ENCODE measurements at places on chromosomes 7 and 10.

- H3K27me3 ChIP-seq, result no peaks in the 10 kb centered on the region
- H3K4me3 ChIP-seq, result no peak overlapping the region
- peaks cover 9% of the 10 kb centered on the region for H3K4me1 ChIP-seq
- DNase-seq, result no peak
- no peaks in the 10 kb centered on the region for H3K36me3 ChIP-seq
Observed at GRCh38 chr7:54796150-54796549, 37.1 kb upstream of the SEC61G start.

DNA sequence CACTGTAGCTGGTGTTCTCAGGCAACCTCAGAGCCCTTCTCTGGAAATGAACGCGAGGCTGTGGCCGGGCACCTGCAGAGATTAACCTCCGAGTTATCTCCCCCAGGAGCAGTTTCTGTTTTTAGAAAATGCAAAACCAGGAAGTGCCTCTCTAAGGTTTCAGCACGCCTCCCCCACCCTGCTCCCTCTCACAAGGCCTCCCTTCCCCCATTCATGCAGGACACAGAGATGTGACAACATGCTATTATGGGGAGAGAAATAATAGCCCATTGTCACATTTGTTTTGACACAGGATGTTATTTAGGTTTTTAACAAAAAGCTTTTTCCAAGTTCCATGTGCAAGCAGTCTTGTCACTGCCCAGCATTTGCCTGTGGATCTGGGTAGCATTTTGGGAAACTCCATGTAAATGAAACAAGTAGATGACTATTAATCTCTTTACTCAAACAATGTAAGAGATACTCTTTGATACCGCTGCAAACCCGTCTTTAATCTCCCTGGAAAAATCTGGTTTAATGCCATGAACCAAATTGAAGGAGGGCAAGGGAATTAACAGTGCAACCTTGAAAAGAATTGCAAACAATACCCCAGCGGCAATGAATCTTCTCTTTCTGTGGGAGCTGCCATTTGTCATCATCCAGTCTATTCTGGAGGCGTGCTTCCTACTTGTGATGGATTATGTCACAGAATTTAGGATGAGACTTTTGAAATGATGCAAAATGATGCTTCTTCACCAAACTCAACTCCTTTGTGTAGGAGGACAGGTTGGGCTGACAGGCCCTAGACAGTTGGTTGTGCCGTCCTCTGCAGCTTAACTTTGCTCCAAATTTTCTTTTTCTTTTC lies 86.5 kb upstream of the NMT2 start:
- peaks cover 53% of the 10 kb centered on the region for H3K27me3 ChIP-seq
- no peaks in the 10 kb centered on the region for H3K4me1 ChIP-seq
- DNase-seq, result no peak
- no peak overlapping the region for H3K4me3 ChIP-seq
- H3K27ac ChIP-seq, result no peak overlapping the region
- no peaks in the 10 kb centered on the region for H3K36me3 ChIP-seq

DNA sequence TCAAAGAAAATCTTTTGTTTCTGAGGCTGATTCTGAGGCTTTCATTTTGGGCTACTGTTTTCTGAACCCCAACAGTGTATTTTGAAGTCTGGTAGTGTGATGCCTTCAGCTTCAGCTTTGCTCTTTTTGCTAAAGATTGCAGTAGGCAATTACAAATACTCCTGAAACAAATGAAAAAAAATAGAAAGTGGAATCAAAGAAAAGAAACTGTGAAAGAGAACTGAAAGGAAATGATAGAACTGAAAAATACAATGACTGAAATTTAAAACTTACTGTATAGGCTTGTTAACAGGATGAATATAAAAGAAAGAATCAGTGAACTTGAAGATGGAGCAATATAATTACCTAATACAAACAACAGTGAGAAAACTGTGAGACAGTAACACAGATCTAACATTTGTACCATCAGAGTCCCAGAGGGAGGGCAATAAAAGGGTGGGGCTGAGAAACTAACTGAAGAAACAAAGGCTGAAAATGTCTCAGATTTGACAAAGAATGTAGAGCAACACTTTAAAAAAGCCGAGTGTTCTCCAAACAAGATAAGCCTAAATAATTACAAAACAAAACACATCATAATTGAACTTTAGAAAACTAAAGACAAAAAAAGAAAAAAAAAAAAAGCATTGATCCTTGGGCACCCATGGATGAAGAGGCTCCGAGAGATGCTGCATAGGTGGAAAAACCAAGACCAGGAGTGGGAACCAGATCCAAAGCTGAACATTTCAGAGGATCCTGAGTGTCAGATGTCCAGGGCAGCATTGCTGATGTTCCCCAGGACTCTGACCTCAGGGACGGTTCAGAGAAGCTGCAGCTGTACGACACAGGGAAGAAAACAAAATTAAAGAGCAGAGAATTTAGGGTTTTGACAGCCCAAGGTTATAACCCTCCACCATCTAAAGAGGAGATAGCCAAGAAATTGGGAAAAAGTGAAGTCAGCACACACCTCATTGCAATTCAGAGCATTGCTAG lies 223.2 kb upstream of the IGFBP3 start:
- no peak overlapping the region for H3K27ac ChIP-seq
- no peaks in the 10 kb centered on the region for H3K27me3 ChIP-seq
- no peak overlapping the region for H3K4me3 ChIP-seq
- H3K4me1 ChIP-seq, result peaks cover 45% of the 10 kb centered on the region
- no peaks in the 10 kb centered on the region for H3K36me3 ChIP-seq
- DNase-seq, result no peak

DNA sequence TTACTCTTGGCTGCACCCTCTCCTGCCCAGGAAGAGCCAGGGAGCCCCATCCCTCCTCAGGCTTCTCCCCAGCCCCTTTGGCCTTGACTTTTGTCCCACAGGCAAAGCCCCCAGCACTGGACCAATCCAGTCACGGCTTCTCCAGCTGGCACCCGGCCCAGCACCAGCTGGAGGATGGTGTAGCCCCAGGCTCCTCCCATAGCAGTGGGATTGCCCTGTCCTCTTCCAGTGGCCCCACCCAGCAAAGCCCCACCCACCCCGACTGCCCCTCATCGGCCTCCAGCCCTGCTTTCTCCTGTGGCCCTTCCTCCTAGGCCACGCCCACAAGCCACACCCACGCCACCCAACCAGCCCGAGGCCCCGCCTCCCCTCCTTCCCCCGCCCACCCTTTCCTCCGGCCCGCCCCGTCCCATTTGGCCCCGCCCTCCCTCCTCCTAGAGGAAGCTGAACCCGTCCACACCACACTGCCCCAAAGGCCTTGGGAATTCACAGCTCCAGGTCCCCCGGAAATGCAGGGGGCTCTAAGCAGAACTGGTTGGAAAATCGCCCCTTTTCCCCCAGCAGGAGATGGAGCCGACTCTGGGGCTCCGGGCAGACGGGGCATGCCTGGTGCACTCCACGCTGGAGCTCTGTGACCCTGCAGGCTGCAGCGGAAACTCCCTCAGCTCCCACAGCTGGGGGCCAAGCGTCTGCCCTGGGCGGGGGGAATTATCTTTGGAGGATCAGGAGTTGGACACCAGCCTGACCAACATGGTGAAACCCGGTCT lies 25.2 kb downstream of the GET4 start:
- no peak overlapping the region for H3K4me3 ChIP-seq
- H3K27me3 ChIP-seq, result peaks cover 21% of the 10 kb centered on the region
- DNase-seq, result peak; percentile 82
- H3K36me3 ChIP-seq, result peaks cover 79% of the 10 kb centered on the region
- H3K27ac ChIP-seq, result no peak overlapping the region

- no peak overlapping the region for H3K4me3 ChIP-seq
- no peak for DNase-seq
- H3K36me3 ChIP-seq, result no peaks in the 10 kb centered on the region
- H3K27ac ChIP-seq, result no peak overlapping the region
- H3K4me1 ChIP-seq, result peaks cover 12% of the 10 kb centered on the region
- no peaks in the 10 kb centered on the region for H3K27me3 ChIP-seq
Observed at GRCh38 chr7:27299861-27300260, 57.3 kb downstream of the EVX1 start.

- no peaks in the 10 kb centered on the region for H3K4me1 ChIP-seq
- H3K4me3 ChIP-seq, result no peak overlapping the region
- no peak overlapping the region for H3K27ac ChIP-seq
- H3K36me3 ChIP-seq, result no peaks in the 10 kb centered on the region
- H3K27me3 ChIP-seq, result no peaks in the 10 kb centered on the region
- no peak for DNase-seq
Observed at GRCh38 chr7:95840953-95841950, 68.9 kb downstream of the DYNC1I1 start.

GRCh38 chr7:47817917-47818316 lies 130.3 kb downstream of the PKD1L1 start:
- peaks cover 3% of the 10 kb centered on the region for H3K36me3 ChIP-seq
- peak; percentile 27 for DNase-seq
- peaks cover 23% of the 10 kb centered on the region for H3K4me1 ChIP-seq
- H3K4me3 ChIP-seq, result no peak overlapping the region

DNA sequence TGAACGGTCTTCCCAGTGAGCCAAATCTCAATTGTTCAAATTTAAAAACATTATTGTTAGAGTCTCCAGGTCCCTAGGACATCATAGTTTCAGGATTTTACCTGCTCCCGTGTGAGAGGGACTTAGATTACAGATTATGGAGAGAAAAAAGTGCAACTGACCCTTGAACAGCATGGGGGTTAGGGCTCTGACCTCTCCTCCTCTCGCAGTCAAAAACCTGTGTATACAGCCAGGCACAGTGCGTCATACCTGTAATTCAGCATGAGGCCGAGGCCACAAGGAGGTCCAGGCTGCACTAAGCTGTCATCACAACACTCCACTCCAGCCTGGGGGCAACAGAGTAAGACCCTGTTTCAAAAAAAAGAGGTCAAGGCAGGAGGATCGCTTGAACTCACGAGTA lies 25.5 kb downstream of the BAZ1B start:
- DNase-seq, result no peak
- no peaks in the 10 kb centered on the region for H3K4me1 ChIP-seq
- H3K4me3 ChIP-seq, result no peak overlapping the region
- no peak overlapping the region for H3K27ac ChIP-seq
- no peaks in the 10 kb centered on the region for H3K27me3 ChIP-seq
- peaks cover 34% of the 10 kb centered on the region for H3K36me3 ChIP-seq

DNA sequence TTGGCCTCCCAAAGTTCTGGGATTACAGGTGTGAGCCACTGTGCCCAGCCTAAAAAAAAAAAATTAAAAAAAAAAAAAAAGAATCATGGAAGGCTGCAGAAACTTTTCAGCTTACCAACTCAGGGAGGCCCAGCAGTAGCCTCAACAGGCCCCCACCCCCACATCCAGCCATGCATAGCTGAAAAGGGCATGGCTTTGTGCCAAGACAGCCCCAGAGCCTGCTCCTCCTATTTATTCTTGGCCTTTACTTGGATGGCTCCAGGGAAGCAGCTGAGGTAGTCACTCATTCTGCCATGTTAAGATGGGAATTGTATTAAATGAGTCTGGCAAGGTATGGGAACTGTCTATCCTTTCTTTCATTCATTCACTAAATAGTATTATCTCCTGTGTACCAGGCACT lies 13.7 kb upstream of the CNNM2 start:
- no peak for DNase-seq
- no peak overlapping the region for H3K27ac ChIP-seq
- no peaks in the 10 kb centered on the region for H3K36me3 ChIP-seq
- H3K4me1 ChIP-seq, result no peaks in the 10 kb centered on the region
- H3K4me3 ChIP-seq, result no peak overlapping the region

GRCh38 chr10:125756853-125757487 lies 18.7 kb downstream of the MMP21 start:
- H3K36me3 ChIP-seq, result peaks cover 13% of the 10 kb centered on the region
- no peaks in the 10 kb centered on the region for H3K4me1 ChIP-seq

GRCh38 chr7:35446091-35446490 lies 192.2 kb upstream of the TBX20 start:
- H3K27ac ChIP-seq, result no peak overlapping the region
- peaks cover 43% of the 10 kb centered on the region for H3K27me3 ChIP-seq
- no peaks in the 10 kb centered on the region for H3K4me1 ChIP-seq
- DNase-seq, result no peak
- H3K4me3 ChIP-seq, result no peak overlapping the region

DNA sequence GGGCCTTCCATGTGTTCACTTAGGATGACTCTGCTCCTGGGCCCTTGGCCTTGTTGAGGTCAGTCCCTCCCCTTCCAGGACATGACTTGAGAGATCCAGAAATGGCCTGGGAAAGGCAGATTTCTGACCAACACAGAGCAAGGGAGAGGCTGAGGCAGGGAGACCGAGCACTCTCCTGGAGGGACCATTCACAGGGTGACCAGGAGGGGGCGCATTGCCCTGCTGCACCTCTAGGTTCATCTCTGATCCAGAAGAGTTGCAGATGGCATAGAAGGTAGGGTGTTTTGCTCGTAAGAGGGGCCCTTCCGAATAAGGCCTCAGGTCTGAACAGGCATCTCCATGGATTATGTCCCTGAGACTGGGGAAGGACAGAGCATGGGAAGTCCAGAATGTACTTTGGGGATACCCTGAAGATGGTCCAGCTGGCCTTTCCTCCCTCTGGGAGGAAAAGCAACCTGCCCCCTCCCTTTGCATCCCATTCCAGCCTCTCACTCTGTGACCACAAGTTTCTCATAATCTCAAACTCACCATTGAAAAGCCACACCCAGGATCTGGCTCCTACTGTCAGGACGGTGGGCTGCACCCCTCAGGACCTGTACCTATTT lies 6.6 kb downstream of the DMBT1 start:
- no peak overlapping the region for H3K27ac ChIP-seq
- H3K36me3 ChIP-seq, result no peaks in the 10 kb centered on the region

GRCh38 chr10:59098831-59099452 lies 77.5 kb upstream of the PHYHIPL start:
- no peaks in the 10 kb centered on the region for H3K4me1 ChIP-seq
- no peak for DNase-seq
- H3K27me3 ChIP-seq, result peaks cover 46% of the 10 kb centered on the region
- no peak overlapping the region for H3K4me3 ChIP-seq

DNA sequence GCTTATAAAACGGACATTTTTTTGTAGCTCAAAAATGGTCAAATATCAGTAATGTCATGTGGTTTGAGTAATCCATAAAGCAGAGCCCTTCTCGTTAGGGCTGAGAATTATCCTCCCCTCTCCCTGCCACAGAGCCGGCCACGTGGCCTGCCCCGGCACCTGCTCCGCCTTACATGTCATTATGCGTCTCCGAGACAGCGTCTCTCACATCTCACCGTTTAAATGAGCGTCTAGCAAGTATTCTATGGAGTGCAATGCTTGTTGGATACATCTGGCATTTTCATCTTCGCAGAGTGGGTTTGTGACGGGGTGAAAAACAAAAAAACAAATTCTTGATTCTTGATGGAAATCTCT lies 86.1 kb downstream of the CUX1 start:
- H3K4me3 ChIP-seq, result no peak overlapping the region
- no peaks in the 10 kb centered on the region for H3K4me1 ChIP-seq
- H3K27me3 ChIP-seq, result no peaks in the 10 kb centered on the region
- no peaks in the 10 kb centered on the region for H3K36me3 ChIP-seq
- no peak overlapping the region for H3K27ac ChIP-seq
- no peak for DNase-seq

- H3K27me3 ChIP-seq, result no peaks in the 10 kb centered on the region
- peaks cover 22% of the 10 kb centered on the region for H3K36me3 ChIP-seq
- peak overlapping the region; percentile 87 for H3K4me3 ChIP-seq
- peaks cover 55% of the 10 kb centered on the region for H3K4me1 ChIP-seq
Observed at GRCh38 chr10:114632869-114633715, 25.0 kb downstream of the ABLIM1 start.

GRCh38 chr10:101897633-101898032 lies 54.0 kb upstream of the KCNIP2 start:
- peaks cover 9% of the 10 kb centered on the region for H3K4me1 ChIP-seq
- no peaks in the 10 kb centered on the region for H3K27me3 ChIP-seq
- H3K36me3 ChIP-seq, result no peaks in the 10 kb centered on the region

GRCh38 chr7:47471831-47472230 lies 110.1 kb downstream of the TNS3 start:
- peaks cover 51% of the 10 kb centered on the region for H3K4me1 ChIP-seq
- H3K36me3 ChIP-seq, result peaks cover 7% of the 10 kb centered on the region
- no peak overlapping the region for H3K4me3 ChIP-seq
- DNase-seq, result no peak

- peaks cover 79% of the 10 kb centered on the region for H3K36me3 ChIP-seq
- no peak overlapping the region for H3K4me3 ChIP-seq
- no peaks in the 10 kb centered on the region for H3K27me3 ChIP-seq
- no peak for DNase-seq
- peaks cover 27% of the 10 kb centered on the region for H3K4me1 ChIP-seq
Observed at GRCh38 chr7:43640679-43641078, 57.8 kb downstream of the STK17A start.
